ENCODE measurements at places on chromosomes 5 and 9.

DNA sequence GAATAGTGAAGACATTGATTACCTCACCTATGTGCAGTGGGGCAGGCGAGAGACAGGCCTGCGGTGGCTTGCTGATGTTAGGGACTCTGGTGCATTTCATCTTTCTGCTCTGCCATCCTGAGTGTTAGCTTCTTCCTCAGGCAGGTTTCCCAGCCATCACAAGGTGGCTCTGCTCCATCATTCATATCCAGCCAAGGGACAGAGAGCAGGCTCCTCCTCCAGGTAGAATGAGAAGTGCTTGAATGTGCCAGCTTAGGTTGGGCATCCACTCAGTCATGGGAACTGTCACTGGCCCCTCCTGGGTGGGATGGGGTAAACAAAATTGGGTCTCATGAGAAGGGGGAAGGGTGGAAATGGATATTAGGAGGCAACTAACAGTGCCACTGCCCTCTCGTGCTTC lies 24.8 kb downstream of the GPR107 start:
- no peak for DNase-seq

DNA sequence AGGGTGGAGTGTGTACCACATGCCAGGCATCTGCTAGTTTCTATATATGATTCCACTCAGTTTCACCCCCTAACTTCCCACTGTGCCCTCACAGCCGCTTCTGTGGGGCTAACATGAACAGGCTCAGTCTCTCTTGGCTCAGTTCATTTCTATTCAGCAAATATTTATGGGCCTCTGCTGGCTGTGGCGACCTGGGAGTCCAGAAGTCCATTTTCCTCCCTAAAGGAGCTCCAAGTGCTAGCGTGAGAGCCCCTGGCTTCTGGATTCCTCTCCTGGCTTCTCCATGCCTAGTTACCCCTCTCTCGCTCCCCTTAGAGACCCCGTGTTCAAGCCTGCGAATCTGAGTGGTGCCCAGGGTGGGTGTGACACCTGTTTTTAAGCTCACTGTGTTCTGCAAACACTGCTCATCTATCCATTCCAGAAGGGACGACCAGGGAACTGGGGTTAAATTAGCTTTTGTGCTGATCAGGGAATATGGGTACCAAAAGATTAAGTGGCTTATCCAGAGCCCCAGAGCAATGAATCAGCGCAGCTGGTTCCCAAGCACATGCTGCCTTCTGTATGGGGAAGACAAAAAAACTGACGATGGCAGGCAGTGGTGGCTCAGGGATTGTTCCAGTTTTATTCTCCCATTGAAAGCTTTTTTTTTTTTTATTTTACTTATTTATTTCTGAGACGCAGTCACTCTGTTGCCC lies 57.6 kb downstream of the HMCN2 start:
- DNase-seq = no peak

- DNase-seq = no peak
Measured at GRCh38 chr5:104659497-104659896, 1096.9 kb upstream of the NUDT12 start.

- DNase-seq = no peak
Measured at GRCh38 chr9:1319436-1319835, 269.3 kb downstream of the DMRT2 start.

DNA sequence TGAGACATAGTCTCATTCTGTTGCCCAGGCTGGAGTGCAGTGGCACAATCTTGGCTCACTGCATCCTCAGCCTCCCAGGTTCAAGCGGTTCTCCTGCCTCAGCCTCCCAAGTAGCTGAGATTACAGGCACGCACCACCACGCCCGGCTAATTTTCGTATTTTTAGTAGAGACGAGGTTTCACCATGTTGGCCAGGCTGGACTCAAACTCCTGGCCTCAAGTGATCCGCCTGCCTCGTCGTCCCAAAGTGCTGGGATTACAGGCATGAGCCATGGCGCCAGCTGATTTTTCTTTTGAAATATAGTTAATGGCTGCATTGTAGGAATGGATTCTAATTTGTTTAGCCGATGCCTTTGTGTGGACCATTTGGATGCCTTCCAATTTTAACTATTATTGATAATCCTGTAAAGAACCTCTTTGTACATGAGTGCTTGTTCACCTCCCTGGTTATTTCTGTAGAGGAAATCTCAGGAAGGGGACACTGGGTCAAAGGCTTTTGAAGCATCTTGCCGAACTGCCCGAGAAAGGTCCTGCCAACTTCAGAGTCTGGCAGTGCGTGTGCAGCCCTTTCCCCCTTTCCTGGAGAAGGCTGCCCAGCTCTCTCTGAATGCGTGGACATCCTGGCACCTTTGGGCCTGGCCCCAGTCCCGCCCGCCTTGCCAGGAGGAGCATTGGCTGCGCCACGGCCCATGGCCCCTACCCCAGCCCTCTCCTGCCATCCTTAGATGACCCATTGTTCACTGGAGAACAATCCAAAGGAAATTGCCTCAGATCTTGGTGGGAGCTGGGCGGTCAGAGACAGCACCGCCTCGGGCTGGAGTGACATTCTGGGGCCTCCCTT lies 8.9 kb upstream of the NUP214 start:
- no peak for DNase-seq

- no peak for DNase-seq
Measured at GRCh38 chr5:39117401-39117800, 43.2 kb upstream of the RICTOR start.

GRCh38 chr5:76025790-76026189 lies 57.4 kb upstream of the SV2C start:
- no peak for DNase-seq

DNA sequence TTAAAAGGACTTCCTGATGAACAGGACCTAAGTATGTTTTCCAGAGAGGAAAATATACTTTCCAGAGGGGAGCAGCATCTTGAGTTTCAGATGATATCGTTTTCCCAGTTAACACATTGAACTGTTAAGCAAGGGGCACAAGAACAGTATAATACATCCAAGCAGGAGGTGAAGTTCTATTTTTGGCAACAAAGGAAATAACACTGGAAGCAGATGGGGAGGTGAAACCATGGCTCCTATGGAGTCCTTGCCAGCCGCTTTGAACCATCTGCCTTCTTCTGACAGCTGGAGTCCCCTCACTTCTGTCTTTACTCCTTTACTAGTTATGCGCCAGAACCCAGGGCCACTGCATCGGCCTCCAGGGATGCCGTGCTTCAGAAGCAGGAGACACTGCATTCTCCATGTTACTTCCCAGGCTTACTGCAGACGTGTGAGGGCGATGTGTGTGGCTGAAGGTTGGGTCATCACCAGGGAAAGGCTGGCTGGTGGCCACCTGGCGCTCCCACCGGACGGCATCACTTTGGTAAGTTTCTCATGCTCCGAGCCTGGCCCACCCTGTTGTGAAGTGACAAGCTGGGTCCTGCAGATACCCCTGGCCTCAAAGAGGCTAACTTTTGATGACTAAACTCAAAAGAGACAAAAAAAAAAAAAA lies 77.8 kb downstream of the TTLL11 start:
- no peak for DNase-seq

- no peak for DNase-seq
Measured at GRCh38 chr5:139312075-139312474, 18.5 kb downstream of the MATR3 start.

- DNase-seq = no peak
Measured at GRCh38 chr5:156391139-156391538, 64.2 kb downstream of the SGCD start.

GRCh38 chr5:53984971-53985370 lies 325.4 kb downstream of the ARL15 start:
- DNase-seq = no peak

- DNase-seq = no peak
Measured at GRCh38 chr9:137163365-137163715, 6.5 kb downstream of the LRRC26 start.

- peak; percentile 16 for DNase-seq
Measured at GRCh38 chr5:119578937-119579336, 50.4 kb upstream of the FAM170A start.

GRCh38 chr9:136645903-136646754 lies 16.6 kb upstream of the EGFL7 start:
- DNase-seq = no peak

- DNase-seq = no peak
Measured at GRCh38 chr9:94649100-94649819, 9.9 kb upstream of the FBP1 start.

DNA sequence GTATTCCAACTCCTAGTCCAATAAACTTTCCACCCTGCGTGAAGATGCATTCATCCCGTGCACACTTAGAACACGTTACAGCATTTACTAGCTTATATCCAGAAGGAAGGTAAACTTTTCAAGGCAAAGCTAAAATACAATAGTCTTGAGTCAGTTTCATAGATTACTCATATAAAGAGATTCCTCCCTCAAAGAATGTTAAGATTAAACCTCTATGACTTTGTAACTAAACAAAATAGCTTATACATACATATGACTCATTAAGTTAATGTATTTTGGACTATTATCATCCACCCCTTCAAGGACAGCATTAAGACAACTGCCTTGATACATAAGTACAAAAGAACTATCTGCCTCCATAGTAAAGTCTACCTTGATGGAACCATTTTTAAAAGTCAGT lies 36.1 kb downstream of the TLE1 start:
- no peak for DNase-seq

All from SK-N-MC (cell line).